Ureter (tissue), 1 donor: ENCODE measurements at places on chromosomes 7 and 10. TPM values are rescaled to one million over a fixed set of nuclear protein-coding genes. Genes with fewer than 3 reads are reported as not detected.

FAM13C gene
- total RNA-seq: 26.6 TPM

SUV39H2 gene
- total RNA-seq: 14.2 TPM

WNT8B gene
- 0.99 TPM for total RNA-seq

ASIC3 gene
- 0.34 TPM for total RNA-seq

CFAP46 gene
- 1.7 TPM for total RNA-seq
